ENCODE measurements at places on chromosomes 7 and 10. TPM values are rescaled to one million over a fixed set of nuclear protein-coding genes. Genes with fewer than 3 reads are reported as not detected.
A peak's percentile ranks its signal among the peaks of the same experiment; 100 is the strongest.

DNA sequence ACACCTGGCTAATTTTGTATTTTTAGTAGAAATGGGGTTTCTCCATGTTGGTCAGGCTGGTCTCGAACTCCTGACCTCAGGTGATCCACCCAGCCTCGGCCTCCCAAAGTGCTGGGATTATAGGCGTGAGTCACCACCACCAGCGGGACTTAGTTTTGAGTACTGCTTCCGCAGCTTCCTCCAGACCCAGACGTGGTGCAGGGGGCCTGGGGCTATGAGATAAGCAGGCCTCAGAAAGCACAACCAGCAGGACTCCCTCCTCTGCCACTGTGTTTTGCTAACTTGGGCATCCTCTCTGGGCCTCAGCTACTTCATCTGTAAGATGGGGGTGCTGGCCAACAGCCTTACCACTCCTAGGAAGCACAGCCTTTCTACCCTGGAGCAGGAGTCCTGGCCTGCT, 37.8 kb downstream of the GOLGA7B start:
- H3K27ac ChIP-seq = no peak overlapping the region
- H3K36me3 ChIP-seq = no peaks in the 10 kb centered on the region
- H3K4me1 ChIP-seq = peaks cover 16% of the 10 kb centered on the region
- H3K4me3 ChIP-seq = no peak overlapping the region

DNA sequence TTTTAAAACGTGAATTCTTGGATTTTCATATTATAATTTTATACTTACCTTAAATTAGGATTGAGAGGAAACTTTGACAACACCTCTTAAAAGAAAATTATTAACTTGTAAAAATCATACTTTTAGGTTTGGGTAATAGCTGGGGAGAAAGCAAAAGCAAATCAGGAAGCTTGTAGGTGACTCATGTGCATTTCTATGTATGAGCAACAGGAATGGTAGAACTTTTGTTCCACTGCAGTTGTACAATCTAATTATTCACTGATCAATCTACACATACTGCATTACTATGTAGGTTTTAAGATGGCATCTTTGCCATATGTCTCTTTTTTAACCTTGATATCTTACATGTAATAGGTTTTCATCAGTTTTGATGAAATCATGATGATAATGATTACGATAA, 223.2 kb downstream of the PRKG1 start:
- no peak for DNase-seq
- peaks cover 19% of the 10 kb centered on the region for H3K4me1 ChIP-seq
- H3K27me3 ChIP-seq = no peaks in the 10 kb centered on the region
- H3K4me3 ChIP-seq = no peak overlapping the region

DNA sequence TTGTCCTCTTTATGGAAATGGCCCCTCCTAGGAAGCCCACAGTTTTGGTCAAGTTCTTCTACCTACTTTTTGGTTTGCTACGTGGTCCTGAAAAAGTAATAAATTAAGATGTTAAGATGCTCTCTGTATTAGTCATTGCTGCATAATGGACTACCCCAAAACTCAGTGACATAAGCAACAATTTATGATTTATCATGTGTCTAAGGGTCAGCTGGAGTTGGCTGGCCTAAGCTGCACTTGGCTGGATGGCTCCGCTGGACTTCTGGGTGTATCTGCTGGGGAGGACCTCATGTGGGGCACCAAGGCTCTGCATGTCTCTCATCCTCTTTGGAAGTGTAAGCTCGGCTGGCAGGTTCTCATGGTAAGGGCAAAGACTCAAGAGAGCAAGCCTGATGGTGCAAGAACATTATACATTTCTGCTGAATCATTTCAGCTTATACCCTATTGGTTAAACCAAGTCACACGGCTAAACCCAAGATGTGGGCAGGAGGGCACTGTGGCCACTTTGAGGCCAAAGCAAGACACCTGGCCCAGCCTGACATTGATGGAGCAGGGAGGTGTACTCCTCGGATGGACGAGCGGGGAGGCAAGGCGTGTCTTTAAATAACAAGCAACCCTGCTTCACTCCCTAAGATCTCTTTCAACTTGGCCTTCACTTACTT, 47.7 kb downstream of the TBXAS1 start:
- DNase-seq = no peak
- peaks cover 13% of the 10 kb centered on the region for H3K4me1 ChIP-seq
- H3K36me3 ChIP-seq = no peaks in the 10 kb centered on the region
- H3K4me3 ChIP-seq = no peak overlapping the region
- no peak overlapping the region for H3K27ac ChIP-seq
- H3K27me3 ChIP-seq = peaks cover 2% of the 10 kb centered on the region

The HOXA10 gene
- 4.9 TPM for total RNA-seq

DNA sequence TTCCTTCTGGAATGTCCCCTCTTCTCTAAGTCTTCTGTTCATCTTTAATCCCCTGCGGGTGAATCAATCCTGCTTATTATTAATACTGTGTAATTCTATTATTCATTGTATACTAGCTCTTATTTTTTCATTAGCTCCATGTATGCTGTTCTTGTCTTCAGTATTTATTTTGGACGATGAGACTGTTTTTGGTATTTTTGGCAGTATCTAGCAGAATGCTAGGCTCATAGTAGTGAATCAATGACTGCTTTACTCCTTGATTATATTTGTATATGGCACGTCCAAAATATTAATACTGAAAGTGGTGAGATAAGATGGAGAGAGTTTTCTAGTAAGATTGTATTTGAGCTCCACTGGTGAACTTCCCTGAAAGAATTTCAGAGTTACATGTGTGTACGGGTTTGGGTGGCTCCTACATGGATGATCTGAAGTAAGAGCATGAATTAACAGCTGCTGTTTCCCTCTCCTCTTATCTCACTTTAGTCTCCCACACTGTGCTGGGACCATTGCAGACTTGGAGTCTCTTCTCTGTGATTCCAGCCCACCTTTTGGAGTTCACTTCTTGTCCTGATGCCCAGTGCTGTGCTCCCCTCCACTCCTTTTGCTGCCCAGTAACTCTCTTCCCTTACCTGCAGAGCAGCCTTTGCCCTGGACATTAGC, 226.0 kb downstream of the CDK14 start:
- no peak for DNase-seq
- no peak overlapping the region for H3K4me3 ChIP-seq
- peaks cover 5% of the 10 kb centered on the region for H3K4me1 ChIP-seq
- H3K27ac ChIP-seq = no peak overlapping the region
- no peaks in the 10 kb centered on the region for H3K27me3 ChIP-seq

GRCh38 chr7:132066761-132067171, 509.5 kb downstream of the PLXNA4 start:
- H3K36me3 ChIP-seq = no peaks in the 10 kb centered on the region
- H3K27ac ChIP-seq = no peak overlapping the region
- DNase-seq = no peak
- peaks cover 20% of the 10 kb centered on the region for H3K4me1 ChIP-seq

The PSMG3 gene
- 27.0 TPM for total RNA-seq

DNA sequence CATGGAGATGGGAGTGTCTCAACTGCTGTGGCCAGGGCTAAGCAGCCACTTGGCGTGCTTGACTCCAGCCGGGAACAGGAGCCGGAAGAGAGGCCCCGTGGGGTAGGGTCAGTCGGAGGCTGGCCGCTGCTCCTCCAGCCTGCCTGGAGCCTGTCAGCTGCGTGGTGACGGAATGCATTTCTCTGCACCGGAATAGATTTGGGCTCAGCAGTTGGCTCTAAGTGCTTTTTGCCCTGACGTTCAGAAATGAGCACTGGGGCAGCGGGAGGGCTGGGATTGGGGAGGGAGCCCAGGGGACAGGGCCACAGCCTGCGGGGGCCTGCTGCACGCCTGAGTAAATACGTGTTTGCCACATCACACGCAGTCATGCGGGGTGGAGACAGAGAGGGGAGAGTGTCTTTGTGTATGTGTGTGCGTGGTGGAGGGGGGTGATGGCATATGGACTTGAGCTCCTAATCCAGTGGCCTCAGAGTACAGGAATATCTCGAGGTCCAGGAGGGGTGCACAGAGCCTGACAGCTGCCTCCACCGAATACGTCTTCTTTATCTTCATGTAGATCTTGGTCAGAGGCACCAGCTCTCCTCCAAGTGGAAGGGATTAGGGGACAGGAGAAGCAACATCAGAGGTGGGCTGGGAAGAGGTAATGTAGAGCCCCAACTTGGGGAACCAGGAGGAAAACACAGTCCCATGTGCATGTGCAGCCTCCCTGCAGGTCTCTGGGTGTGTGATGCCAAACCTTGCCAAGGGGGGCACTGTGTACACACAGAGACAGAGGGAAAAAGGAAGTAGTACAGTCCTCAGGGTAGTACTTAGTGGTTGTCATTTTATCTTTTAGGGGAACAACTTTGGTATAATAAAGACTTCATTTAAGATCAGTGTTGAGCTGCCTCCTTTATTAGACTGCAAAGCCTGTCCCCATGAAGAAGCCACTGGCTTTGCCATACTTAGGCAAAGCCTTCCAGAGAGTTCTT, 151.4 kb downstream of the CDH23 start:
- H3K4me1 ChIP-seq = peaks cover 39% of the 10 kb centered on the region
- no peak for DNase-seq
- no peak overlapping the region for H3K4me3 ChIP-seq
- peaks cover 2% of the 10 kb centered on the region for H3K27me3 ChIP-seq

DNA sequence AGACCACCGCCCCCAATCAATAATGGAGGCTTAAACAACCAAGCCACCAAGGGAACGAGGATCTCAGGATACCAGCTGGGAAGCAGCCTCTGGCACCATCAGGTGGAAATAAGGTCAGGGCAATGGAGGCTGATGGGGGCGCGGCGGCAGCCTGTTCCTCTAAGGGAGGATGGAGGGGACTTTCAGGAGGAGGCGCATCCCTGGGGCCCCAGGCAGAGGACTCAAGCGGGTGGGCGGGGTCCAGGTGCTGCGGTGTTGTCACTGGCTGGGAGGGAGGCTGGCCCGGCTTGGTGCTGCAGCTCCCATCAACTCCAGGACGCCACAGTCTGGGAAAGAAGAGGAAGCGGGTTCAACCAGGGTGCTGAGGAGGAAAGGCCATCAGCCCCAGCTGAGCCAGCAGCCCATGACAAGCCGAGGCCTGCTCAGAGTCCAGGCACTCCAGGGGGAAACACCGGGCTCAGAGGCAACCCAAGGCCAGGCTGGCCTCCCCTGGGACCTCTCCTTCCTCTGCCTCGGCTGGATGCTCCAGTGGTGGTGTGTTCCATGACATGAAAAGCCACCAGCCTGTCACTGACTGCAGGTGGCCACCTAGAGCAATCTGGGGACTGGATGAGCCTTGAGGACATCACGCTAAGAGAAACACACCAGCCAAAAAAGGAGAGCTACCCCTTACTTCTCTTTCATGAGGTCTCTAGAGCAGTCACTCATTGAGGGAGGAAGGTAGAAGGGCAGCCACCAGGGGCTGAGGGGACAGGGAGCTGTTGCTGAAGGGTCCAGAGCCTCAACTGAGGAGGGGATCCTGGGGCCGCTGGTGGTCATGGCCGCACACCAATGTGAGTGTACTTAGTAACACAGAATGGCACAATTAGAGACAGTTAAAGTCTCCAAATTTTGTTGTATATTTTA, 4.6 kb downstream of the GIGYF1 start:
- H3K4me1 ChIP-seq = peaks cover 21% of the 10 kb centered on the region
- H3K27me3 ChIP-seq = no peaks in the 10 kb centered on the region
- peaks cover 4% of the 10 kb centered on the region for H3K36me3 ChIP-seq
- no peak for DNase-seq
- H3K4me3 ChIP-seq = no peak overlapping the region
- no peak overlapping the region for H3K27ac ChIP-seq

- H3K27me3 ChIP-seq = no peaks in the 10 kb centered on the region
- H3K4me3 ChIP-seq = no peak overlapping the region
- no peak for DNase-seq
- H3K4me1 ChIP-seq = no peaks in the 10 kb centered on the region
- no peaks in the 10 kb centered on the region for H3K36me3 ChIP-seq
Measured at GRCh38 chr10:88966797-88967196, 14.2 kb upstream of the ACTA2 start.

GRCh38 chr7:14843755-14844154, 58.8 kb downstream of the DGKB start:
- no peak overlapping the region for H3K27ac ChIP-seq
- H3K4me3 ChIP-seq = no peak overlapping the region
- H3K36me3 ChIP-seq = no peaks in the 10 kb centered on the region
- no peak for DNase-seq
- no peaks in the 10 kb centered on the region for H3K4me1 ChIP-seq

- peaks cover 7% of the 10 kb centered on the region for H3K27me3 ChIP-seq
- peaks cover 9% of the 10 kb centered on the region for H3K36me3 ChIP-seq
- no peak overlapping the region for H3K4me3 ChIP-seq
- peak; percentile 47 for DNase-seq
Measured at GRCh38 chr10:11451640-11452260, 159.7 kb downstream of the USP6NL start.

DNA sequence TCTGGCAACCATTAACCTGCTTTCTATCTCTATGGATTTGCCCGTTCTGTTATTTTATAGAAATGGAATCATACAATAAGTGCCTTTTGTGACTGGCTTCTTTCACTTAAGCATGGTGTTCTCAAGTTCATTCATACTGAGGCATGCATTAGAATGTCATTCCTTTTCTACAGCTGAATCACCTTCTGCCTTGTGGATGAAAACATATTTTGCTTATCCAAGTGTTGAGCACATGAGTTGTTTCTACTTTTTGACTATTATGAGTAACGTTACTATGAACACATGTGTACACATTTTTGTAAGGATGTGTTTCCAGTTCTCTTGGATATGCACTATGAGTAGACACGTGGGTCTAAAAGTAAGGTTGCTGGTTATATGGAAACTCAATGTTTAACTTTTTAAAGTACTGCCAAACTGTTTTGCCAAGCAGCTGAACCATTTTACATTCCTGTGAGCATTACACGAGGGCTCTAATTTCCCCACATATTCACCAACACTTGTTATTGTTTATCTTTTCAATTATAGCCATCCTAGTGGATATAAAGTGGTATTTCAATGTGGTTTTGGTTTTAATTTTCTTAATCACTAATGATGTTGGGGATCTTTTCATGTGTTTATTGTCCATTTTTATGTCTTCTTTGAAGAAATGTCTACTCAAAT, 241.3 kb downstream of the FANK1 start:
- peaks cover 10% of the 10 kb centered on the region for H3K36me3 ChIP-seq
- no peak for DNase-seq
- peaks cover 21% of the 10 kb centered on the region for H3K4me1 ChIP-seq
- no peak overlapping the region for H3K27ac ChIP-seq

The CRYGN gene
- total RNA-seq = 1.3 TPM

DNA sequence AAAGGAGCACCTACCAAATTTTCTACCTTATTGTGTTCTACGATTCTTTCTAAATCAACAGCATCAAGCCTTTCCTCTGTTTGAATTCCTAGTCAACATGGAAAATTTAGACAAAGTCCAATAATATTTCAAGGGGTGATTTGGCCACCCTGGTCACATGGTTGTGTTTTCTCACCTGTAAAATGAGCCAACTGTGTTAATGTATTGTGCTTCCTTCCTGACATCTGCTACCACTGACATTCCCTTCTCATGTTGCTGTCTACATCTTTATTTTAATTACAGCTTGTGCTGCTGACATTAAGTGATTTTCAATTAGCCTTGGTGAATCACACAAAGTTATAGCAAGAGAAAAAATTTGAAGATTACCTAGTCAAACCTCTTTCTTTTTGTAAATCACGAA, 83.0 kb upstream of the NPSR1 start:
- H3K4me3 ChIP-seq = no peak overlapping the region
- no peaks in the 10 kb centered on the region for H3K27me3 ChIP-seq
- H3K36me3 ChIP-seq = no peaks in the 10 kb centered on the region
- H3K4me1 ChIP-seq = no peaks in the 10 kb centered on the region
